ENCODE measurements at places on chromosomes 6 and 20.

DNA sequence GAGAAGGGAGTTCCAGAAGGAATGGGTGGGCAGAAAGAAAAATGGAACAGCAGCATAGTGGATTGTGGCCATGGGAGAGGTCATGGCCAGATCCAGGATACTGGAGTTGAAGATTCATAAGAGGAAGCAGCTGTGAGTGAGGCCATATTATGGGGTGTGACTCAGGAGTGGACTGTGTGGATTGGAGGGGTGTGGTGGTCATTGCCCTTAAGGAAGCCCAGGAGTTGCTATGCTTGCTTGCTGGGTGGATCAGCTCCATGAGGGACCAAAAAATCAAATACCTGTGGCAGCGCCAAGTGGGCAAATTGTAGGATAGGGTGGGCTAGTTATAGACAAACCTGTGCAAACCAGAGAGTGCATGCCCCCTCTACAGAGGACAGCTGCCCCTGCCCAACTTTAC is 18.3 kb downstream of the LRRC1 start:
- DNase-seq = no peak

DNA sequence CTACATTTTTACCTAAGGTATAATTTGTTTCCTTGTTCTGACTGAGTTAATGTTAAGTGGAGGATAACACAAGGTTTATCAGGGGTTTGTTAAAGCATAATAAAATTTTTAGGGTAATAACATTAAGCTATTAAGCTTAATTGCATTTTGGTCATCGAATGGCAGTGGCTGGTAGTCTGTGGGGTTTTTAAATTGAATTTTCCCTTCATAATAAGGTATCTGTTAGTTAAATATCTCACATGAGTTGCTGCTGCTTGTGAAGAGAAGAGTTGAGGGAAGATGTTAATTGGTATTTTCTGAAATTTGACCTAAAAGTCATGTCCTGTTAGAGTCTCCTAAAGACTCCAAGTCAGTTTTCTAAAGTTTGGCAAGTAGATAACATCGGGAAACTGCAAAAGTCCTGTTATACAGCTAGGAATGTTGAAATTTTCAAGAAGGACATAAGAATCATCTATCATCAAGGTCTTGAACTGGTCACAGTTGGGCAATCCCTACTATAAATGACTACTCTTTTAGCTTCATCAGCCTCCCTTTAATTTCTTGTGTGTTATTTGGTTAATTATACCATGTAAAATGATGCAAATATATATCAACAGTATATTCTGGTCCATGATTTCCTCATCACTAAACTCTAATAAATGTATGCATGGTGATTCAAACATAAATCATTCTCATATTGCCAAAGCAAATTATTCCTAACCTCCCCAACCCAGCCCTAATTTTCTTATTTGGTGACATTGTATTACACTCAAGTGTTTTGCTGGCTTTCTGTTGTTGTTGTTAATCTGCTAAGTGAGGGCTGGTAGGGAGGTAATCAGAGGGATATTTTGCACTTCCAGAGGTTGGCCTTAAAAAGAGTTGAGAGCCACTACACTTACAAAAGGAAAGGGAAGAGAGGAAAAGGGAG is 64.0 kb downstream of the MAP3K5 start:
- no peak for DNase-seq

DNA sequence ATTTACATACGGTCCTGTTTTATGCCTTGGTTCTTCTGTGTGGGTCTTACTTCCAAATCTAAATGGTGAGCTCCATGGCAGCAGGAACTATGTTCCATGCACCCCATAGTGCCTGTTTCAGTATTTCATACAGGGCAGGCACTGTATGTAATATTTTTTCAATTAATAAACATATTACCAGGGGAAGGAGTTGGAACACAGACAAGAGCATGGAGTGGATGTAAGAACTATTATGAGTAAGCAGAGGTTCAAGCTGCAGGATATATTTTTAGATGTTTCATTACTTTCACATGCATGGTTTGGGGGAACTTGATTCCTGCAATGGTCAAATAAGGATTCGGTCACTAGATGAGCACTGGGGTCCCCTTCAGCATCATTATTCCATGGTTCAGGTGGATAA is 108.3 kb downstream of the KIF13A start:
- no peak for DNase-seq

DNA sequence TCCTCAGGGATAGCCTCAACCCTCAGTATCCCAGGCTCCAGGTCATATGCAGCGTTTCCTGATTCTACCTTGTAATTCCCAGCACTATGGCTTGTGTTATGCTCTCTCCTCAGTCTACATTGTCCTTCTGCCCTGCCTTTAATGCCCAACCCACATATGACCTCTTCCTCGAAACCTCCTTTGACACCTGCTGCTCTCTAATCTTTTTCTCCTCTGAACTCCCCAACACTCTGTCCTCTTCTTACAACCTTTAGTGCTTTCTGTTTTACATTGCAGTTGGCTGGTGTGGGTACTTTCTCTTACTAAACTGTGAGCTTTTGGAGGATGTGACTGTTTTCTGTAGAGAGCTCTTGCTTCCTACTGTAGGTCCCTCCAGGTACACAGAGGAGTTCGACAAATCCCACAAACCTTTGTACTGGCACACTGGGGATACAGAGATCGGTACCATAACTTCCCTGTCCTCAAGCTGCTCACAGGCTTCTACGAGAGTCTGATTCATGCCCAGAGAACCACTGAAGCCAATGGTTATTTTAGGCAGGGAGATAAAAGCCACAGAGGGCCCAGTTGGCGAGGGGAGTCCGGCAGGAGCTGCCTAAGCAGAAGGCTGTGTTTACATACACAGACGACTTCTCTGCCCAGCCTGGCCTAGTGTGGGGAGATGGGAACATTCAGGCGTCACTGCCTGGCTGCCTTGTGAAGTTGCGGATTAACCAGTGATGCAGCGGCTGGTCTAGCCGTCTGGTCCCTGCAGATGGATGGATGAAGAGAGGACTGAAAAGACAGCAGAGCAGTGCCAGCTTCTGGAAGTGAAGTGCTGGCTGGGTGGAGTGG is 8.4 kb upstream of the EPB41L1 start:
- no peak for DNase-seq

- no peak for DNase-seq
Observed at GRCh38 chr6:43476746-43477145, 624 bp upstream of the TJAP1 start.

DNA sequence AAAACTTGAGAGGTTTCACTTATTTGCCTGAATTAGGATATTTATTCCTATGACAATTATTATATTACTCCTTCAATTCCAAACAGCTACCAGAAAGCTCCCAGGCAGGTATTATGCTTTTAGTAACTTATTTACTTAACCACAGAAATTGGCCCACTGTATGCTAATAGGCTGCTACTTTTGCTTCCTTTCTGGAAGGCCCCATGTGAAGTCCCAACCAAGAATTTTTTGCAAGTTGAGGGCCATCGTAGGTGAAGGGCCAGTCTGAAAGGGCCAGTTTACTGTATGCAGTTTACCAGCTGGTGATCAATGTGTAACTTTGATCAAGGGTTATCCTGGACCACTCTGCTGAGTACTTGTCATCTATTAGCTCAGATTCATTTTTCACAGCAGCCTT is 45.0 kb downstream of the EDN1 start:
- DNase-seq = no peak

GRCh38 chr6:161169696-161170095 is 104.2 kb downstream of the AGPAT4 start:
- DNase-seq = no peak

DNA sequence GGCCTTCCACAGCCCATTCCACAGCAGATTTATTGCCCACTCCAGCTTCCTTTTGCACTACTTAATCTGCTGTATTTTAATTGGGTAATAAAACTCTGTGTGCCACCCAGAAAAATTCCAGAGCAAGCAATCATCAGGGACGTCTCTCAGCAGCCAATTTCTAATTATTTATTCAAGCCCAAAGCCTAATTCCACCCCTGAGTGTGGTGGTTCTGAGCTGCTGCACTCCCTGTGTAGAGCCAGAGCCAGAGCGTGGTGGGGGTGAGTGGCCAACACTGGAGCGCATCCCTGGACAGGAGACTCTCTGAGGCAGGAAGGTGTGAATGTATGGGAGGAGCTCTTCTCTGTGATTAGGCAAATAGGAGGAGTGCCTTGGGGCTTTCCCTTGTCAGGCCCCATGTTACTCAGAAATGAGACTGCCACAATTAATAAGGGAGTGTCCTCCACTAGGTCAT is 66.1 kb downstream of the CD24 start:
- no peak for DNase-seq

DNA sequence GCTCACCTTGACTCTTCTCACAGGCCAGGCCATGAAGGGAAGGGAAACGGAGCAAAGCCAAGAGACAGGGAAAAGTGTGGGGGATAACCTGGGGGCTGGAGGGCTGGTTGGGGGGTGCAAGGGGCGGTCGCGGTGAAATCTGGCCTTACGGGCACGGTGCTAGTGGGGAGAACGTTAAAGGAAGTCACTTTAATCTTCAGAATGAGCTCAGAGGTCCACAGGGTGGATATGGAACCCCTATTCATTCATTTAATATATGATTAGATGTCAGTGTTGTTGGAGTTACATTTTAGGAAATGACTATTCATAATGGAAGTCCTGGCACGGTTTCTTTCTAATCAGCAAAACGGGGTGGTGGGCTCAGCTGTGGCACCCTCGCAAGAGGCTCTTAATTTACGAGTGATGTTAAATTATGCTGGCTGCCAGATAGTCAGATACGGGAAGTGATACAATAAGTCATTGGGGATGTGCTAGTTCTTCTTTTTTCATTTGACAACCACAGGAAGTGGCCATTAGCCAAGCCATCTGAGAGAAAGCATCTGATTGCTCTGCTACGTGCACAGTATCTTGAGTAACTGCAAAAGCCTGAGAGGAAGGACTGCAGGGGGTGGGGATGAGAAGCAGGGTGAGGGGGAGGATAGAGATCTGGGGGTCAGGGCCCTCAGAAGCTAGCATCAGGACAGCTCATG is 253.0 kb downstream of the QKI start:
- peak; percentile 63 for DNase-seq

DNA sequence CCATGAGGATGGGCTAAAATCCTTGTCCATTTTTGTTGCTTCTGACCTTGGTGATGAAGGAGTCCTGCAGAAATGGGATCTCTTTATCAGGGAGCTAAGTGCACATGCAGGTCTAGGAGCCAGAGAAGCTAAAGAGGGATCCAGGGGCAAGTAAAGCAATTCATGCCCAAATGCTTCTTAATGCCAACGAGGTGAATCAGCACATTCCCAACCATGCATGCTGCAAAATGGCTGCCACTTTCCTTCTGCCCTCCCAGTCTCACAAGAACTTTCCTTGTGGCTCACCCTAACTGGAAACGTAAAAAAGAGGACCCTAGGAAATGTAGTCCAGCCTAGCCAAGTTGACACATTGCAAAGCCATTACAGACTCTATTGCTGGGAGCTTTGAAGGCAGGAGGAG is 298.4 kb downstream of the MAFB start:
- no peak for DNase-seq

DNA sequence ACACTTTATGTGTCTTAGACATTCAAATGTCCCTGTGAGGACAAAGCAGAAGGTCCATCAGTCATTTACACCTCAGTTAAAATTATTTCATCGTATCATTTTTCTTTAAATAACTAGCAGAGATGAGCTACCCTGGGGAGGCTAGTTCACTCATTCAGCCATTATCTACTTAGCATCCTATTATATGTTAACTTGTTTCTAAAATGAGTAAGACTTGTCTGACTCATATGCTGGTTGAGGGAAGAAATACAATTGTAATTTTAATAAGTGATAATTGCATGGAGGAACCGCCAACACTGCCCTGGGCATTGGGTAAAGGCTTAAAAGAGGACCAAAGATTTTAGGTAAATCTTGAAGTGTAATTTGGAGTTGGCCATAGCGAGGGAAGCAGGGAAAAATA is 12.4 kb upstream of the PTPRK start:
- no peak for DNase-seq

- DNase-seq = no peak
Observed at GRCh38 chr6:23927935-23928334, 198.1 kb upstream of the NRSN1 start.

DNA sequence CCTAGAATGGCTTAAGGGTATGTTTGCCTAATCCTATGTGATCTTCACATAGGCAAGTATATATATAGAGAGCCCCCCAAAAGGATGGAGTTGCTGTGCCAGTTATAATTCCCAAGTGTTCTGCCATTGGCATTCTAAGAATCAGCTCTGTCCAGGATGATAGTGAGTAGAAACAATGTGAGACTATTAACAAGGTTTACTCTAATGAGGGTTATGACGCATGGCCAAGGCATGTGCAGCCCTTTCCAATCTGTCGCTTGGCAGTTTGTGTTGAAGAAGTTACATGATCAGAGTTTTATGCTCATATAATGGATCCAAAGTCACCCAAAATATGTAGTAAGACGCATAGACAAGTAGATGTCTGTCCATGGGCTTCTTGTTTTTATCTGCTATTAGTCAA is 33.6 kb downstream of the VGLL2 start:
- DNase-seq = no peak

All from KG1 (cell line).